ENCODE measurements at places on chromosomes 2 and 18. TPM values are rescaled to one million over a fixed set of nuclear protein-coding genes. Genes with fewer than 3 reads are reported as not detected.

GRCh38 chr2:230335461-230335863 lies 8.5 kb downstream of the SP140L start:
- no peak for DNase-seq

DNA sequence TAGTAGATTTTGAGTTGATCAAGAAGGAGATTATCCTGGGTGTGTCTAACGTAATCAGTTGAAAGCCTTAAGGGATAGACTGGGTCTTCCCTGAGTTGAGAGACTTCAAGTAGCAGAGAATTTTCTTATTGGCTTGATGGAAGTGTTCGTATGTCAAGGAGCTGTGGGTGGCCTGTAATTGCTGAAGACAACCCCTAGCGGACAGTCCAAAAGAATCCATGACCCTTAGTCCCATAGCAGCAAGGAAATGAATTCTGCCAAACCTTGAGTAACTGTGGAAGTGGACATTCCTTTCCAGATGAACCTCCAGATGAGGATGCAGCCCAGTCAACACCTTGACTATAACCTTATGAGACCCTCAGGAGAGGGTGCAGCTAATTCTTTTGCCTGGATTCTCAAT lies 786.3 kb downstream of the SOCS6 start:
- DNase-seq: no peak

DNA sequence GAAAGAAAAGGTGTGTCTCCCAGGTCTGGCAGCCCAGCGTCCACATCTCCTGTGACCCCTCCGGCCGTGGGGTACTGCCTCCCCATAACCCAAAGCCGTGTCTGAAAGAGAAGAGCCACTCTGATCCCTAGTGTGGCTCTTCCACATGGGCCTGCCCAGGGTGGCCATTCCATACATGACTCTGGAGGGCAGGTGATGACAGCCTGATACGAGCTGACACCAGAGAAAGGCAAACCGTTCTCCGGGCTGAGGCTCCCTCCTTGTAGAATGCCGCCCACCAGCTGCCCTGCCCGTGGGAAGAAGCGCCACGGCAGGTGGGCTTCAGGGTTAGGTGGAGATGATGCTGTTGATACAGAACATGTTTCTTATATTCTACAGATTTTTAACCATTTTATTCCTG lies 451.6 kb upstream of the SALL3 start:
- DNase-seq: no peak

DNA sequence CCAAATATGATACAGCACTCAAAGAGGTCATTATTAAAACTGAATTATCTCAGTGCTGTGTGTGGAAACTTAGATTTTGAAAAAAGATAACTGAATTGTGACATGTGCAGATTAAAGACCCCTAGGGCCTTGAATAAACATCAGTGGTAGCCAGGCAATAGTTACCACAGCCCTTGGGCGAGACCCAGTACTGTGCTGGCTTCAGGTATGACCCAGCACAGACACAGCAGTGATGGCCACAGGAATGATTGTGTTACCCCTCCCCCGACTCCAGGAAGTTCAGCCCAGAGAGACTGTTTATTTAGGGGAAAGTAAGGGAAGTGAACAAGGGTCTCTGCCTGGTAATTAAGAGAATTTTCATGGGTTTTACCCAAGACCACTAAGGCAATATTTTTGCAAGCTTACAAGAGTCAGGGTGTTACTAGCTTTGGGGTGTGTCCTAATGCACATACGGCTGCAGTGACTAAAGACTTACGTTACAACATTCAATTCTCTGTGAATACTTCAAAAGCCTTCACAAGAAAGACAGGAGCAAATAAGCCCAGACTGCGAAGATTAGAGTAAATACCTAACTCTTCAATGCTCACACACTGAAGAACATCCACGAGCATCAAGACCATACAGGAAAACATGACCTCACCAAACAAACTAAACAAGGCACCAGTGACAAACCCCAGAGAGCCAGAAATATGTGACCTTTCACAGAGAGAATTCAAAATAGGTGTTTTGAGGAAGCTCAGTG lies 28.2 kb upstream of the ITGAV start:
- DNase-seq: no peak

GRCh38 chr18:64037812-64038414 lies 68.0 kb downstream of the SERPINB8 start:
- peak; percentile 14 for DNase-seq

- DNase-seq: no peak
Observed at GRCh38 chr2:65256054-65256453, 28.4 kb downstream of the ACTR2 start.

DNA sequence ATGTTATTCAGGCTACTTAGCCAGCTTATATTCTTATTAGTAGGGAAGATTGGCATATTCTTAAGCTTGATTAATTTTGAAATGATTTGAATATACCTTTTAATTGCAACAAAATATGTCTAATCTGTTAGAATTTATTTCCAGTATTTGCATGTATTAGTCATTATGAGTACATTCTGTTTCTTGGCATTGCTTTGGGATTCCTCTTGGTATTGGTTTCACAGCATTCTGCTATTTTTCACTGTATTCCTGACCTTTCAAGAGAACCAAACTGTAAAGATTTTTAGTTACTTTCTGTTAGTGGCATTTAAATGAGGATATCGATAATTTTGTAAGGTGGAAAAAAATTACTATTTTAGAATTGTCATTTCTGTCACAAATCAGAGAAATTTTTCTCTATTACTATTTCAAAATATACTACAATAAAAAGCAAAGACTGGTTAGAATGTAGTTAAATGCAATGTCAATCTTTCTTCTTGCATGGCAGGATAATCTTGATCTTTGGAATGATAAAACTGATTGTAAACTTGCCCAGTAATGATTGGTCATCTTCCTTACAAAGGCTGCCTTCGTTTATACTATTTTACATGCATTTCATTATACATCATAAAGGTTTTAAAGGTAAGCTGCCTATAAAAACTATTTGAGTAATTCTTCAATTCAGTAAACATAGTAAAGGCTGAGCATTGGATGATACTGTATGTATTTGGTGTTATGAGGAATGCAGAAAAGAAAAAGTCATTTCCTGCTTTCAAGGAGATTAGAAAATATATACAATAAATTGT lies 86.1 kb downstream of the SLC4A10 start:
- DNase-seq: no peak

DNA sequence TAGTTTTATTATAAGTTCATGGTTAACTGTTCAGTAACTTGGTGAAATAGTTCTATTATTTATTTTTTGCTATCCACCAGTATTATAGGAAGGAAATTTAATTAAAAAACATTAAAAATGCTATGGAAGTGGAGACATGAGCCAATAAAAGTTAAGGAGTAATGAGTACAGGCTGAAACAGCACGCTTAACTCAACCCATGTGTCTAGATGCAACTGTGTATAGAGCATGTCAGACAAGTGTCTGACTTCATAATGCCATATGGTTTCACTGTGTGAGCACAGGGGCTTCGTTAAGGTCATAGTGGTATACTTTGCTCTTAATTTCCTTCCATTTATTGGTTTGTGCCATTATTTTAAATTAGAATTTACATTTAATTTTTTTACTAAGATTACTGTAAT lies 566.8 kb upstream of the NRP2 start:
- no peak for DNase-seq

GRCh38 chr2:189213250-189213649 lies 33.7 kb upstream of the COL5A2 start:
- DNase-seq: peak; percentile 42

GRCh38 chr2:147327613-147328012 lies 517.2 kb upstream of the ACVR2A start:
- no peak for DNase-seq

GRCh38 chr2:96534701-96535181 lies 1.8 kb upstream of the ARID5A start:
- DNase-seq: peak; percentile 39

- no peak for DNase-seq
Observed at GRCh38 chr2:40700231-40700954, 248.5 kb upstream of the SLC8A1 start.

GRCh38 chr18:9263264-9263663 lies 71.3 kb upstream of the TWSG1 start:
- no peak for DNase-seq

- DNase-seq: no peak
Observed at GRCh38 chr2:173350383-173350782, 4.3 kb upstream of the CDCA7 start.

GRCh38 chr2:85165088-85165690 lies 32.0 kb downstream of the TCF7L1 start:
- DNase-seq: no peak

DNA sequence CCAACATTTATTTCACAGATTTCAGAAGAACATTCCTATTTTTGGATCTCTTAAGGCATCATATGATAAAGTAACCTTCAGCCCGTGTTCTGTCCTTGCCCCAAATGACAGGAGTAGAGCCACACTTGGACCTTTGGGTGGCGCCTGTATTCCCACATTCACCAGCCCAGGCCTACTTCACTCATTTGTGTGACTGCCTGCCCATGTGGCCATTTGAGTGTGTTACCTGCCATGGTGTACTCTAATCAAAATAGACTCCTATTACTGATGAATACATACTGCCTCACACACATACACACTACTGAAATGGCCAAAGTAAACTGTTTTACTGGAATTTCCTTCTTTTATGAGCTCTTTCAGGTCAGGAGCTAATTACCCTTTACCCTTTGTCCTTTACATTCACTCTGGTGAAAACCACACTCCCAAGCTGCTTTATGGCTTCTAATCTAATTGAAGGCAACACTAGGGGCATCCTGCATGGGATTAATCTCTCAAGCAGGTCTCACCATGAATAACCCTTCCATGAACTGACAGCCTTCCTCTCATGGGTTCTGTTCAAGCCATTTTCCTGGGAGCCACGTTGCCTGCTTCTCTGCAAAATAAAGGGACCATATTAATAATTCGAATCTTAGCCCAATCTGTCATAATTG lies 271.0 kb upstream of the GALNT5 start:
- no peak for DNase-seq

DNA sequence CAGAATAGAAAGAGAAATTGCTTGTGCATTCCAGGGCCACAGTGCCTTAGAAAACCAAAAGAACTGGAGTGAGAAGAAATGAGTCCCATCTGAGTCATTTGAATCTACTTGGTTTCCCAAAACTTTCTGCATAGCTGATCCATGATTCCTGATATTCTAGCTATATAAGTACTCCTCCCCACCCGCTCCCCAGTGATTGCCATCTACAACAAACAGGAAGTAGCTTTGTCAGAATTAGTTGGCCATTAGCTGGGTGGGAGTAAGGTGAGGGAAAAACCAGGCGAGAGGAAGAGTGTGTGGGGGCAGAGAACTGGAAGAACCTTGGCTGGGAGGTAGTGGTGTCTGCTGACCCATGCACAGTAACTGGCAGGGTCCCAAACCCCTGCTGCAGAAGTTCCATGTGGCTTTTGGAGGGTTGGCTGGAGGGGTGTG lies 122.1 kb downstream of the ACAA2 start:
- no peak for DNase-seq

DNA sequence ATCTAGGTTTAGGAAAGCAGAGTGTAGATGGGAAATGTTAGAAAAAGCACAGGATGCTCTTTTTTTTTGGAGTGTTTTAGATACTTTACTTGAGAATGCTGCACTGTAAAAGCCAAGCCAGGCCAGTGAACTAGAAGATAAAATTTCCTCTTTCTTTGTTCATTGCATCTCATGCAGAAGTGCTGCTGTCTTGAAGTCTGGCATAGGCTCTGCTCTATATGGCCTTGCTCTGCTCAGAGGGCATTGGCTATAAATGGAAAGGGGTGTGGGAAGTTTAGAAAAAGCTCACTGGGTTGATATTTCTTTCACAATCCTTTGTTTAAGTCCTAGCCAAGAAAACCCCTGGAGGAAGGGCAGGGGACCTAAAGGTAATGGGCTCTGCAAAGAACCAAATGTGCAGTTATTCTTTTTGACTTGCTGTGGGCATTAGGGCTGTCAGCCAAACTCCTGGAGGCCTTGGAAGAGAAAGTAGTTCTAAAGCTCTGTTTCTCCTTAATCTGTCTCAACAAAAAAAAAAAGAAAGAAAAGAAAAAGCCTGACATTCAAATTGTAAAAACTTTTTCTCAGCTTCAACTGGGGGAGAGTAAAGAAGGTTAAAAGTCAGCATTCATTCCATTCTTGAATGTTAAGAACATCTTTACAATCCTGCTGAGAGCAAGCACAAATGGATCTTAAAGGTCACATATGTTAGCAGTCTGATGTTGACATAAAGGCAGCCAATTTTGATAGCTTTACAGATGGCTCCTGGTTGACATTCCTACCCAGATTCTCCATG lies 338.3 kb downstream of the GULP1 start:
- peak; percentile 10 for DNase-seq

GRCh38 chr2:223047260-223047761 lies 4.7 kb upstream of the KCNE4 start:
- DNase-seq: no peak

DNA sequence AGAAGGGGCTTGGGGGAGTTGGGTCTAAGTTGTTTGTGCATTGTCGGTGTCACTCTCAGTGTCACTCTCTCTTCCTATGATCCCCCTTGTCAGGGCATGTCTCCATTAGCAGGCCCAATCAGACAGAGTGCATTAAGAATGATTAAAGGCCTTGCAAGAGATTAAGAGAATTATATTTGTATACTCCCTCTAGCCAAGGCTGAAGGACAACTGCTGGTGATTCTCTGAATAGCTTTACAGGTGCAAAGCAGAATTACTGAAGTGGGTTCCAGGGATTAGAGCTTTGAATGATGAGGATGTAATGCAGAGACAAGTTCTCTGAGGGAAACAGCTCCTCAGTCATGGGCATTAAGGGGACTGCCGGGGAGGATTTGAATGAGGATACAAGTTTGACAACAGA lies 104.8 kb upstream of the LGALSL start:
- DNase-seq: no peak

DNA sequence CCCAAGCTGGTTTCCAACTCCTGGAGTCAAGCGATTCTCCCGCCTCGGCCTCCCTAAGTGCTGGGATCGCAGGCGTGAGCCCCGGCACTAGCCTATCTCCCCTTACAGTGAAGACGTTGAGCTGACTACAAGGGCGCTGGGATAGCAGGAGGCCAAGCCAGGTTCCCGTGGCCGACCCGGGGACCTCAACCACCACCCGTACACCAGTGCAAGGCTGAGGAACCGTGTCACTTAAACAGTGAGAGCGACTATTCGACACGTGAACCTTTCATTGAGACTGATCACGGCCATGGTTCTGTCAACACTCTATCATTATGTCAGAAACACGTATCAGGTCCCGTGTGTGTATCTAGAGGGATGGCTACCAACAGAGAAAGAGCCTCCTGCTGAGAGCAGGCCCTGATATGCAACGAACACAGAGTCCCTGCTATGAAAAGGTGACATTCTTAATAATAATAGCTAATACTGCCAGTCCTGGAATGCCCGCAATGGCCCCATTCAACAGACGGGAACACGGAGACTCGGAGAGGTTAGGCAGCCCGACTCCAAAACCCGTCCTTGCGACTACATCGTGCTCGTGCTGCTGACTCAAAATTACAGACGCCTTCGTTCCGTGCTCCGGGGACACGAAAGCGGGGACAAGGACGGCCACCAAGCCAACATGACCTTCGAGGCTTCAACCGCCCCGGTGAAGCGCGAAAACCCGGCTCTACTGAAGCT lies 833 bp downstream of the AFG3L2 start:
- peak; percentile 70 for DNase-seq

- no peak for DNase-seq
Observed at GRCh38 chr2:5315041-5315440, 377.1 kb upstream of the SOX11 start.

The EVX2 gene
- polyA plus RNA-seq: not detected

The CYP27A1 gene
- polyA plus RNA-seq: 24.3 TPM

The INHBB gene
- polyA plus RNA-seq: 0.21 TPM

The HNRNPA3 gene
- polyA plus RNA-seq: 518 TPM

The PROM2 gene
- 15.9 TPM for polyA plus RNA-seq

Data from left lung (tissue), 14 donors.